Activated naive CD4-positive, alpha-beta T cell treated with anti-CD3 and anti-CD28 coated beads, Interleukin-2, amount 50 U/mL, for 16 hours (primary cell): ENCODE measurements at places on chromosomes 2 and 18.

DNA sequence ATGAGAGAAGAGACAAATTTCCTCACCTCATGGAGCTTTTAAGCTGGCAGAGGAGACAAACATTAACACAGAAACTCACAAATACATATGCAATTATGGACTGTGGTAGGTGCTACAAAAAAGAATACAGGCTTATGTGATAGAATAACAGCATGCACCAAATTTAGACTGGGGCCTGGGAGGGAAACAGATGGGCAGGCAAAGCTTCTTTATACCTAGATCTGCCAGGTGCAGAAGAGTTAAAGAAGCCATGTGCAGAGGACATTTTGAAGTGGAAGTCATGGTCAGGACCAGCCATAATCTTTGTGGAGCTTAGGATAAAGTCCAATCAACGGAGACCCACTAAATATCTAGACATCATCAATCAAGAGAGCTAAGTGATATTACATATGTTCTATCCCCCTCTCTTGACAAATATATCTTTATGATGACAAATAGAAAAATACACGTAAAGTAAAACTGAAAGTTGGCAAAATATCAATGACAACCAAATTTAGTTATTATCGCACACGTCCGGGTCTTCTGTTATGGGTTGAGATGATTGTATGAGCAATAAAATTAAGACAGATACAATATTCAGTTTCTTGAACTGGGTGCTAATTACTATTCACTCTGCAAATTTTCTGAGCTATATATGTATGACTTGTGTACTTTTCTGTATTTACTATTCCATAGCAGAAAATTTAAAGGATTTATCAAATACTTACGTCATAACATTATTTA lies 44.1 kb downstream of the CD28 start:
- no peak for DNase-seq

GRCh38 chr2:171991027-171991426 lies 8.7 kb upstream of the METAP1D start:
- no peak for DNase-seq

GRCh38 chr2:176003958-176004357 lies 1.9 kb upstream of the LNPK start:
- DNase-seq: no peak

GRCh38 chr18:58349650-58350049 lies 279.2 kb downstream of the ALPK2 start:
- DNase-seq: no peak

GRCh38 chr2:104844807-104845551 lies 8.9 kb upstream of the POU3F3 start:
- DNase-seq: no peak

DNA sequence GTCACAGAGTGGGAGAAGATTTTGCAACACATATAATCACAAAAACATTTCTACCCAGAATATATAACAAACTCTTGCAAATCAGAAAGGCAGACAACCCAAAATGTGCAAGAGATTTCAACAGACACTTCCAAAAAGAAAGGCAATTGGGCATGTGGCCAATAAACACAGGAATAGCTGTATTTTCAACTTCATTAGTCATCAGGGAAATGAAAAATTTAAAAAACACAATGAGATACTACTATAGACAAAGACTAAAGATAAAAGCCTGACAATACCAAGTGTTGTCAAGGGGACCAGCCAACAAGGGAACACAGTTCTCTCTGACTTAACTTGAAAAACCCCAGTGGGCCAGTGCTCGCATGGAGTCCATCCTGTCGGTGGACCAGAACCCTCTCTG lies 40.5 kb downstream of the MTHFD2 start:
- DNase-seq: no peak

GRCh38 chr2:7670905-7671641 lies 753.9 kb downstream of the RNF144A start:
- no peak for DNase-seq

GRCh38 chr2:224389317-224389716 lies 12.6 kb downstream of the FAM124B start:
- DNase-seq: no peak

GRCh38 chr2:39141334-39142271 lies 20.8 kb upstream of the SOS1 start:
- no peak for DNase-seq

DNA sequence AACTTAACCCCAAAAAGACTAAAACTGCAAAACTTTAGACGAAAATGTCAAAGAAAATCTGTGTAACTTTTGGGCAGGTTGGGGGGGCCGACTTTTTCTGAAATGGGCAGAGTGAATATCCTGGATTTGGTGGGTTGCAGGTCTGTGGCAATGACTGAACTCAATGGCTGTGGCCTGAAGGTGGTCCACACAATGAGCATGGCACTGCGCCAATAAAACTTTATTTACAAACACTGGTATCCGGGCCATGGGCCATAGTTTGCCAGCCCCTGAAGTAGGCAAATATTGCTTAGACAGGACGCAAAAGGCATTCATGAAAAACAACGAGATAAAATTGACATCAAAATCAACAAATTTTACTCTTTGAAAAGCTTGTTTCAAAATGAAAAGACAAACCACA lies 66.2 kb downstream of the RTP5 start:
- no peak for DNase-seq

DNA sequence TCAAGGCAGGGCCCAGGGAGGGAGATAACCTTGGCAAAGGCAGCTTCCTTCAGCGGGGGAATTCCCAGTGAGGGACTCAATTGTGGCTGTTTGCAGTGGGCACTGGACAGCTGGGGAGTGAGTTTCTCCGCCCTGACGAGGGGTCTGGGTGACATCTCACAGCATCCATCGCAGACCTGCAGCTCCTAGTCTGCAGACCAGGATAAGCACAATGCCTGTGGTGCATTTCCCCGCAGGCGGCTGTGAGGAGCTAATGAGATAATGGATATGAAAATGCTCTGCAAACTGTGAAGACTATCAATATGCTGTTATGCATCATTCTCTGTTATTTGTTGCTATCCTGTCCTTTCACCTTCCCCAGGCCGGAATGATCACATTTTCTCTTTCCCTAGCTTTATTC lies 30.0 kb upstream of the CYP1B1 start:
- DNase-seq: no peak

- DNase-seq: no peak
These were observed 2047.1 kb downstream of the SUCLG1 start for GRCh38 chr2:82412021-82412420.

DNA sequence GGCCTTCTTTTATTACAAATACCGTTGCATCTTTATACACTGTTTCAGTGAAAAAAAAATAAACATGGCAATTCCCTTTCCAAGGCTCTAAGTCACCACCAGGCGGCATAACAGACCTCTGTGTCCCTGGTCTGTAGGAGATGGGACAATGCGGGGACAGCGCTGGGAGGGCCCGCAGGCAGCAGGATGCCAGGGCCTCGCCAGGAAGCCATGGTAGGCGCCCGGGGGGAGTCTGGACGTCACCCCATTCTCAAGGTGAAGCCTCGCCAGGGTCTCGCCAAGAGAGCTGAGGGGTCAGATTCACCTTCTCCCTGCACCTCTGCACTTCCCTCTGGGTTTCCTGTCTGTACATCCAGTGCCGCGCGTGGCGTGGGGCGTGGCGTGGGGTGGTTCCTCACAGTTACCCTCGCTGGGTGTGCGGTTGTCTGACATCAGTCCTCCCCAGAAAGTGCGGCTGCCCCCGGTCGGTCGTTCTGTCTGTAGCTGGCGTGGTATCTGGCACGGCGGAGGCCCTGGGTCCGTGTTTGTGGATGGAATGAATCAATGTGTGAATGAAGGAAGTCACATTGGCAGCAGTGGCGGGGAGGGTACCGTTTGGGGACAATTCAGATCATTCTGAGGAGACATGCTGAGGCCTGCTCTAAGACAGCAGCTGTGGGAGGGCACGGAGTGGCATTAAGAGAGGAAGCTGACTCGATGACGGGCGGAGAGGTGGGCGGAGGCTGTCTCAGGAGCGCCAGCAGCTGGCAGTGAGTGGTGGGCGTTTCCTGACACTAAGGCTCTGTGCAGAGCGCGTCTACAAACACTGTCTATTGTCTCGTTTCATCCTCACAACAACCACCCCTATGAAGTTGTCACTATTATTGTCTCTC lies 46.0 kb downstream of the LRRFIP1 start:
- DNase-seq: peak; percentile 92

- no peak for DNase-seq
These were observed 87.4 kb upstream of the GLS start for GRCh38 chr2:190792956-190793888.

- DNase-seq: no peak
These were observed 162.2 kb downstream of the BABAM2 start for GRCh38 chr2:28052691-28053090.

GRCh38 chr2:9335322-9335832 lies 88.0 kb downstream of the ITGB1BP1 start:
- DNase-seq: no peak

DNA sequence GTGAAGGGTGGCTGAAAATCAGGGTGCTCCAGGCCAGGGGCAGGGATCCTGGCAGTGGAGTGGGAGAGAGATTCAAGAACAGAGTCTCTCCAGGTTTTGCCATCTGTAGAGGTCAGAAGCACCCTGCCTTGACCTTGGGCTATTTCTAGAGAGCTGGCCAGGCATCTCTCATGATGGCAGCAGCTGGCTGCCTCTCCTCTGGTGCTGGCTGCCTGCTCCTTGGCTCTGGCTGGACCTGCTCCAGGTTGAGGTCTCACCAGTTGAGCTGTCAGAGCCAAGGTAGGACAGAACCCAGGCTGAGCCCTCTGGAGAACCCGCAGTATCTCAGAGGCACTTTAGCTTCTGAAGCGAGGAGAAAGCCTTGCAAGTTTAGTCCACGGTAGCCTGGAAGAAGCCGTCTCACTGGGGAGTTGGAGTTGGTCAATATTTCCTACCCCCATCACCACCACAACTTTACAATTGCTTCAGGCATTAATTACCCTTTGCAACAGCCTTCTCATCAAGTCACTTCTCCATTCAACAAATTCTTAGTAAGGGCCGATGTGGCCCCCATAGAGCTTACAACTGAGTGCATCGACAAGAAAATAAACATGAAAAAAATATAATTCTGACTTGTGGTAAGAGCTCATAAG lies 25.6 kb downstream of the GNLY start:
- no peak for DNase-seq
